ENCODE measurements at places on chromosomes 5 and 9. TPM values are rescaled to one million over a fixed set of nuclear protein-coding genes. Genes with fewer than 3 reads are reported as not detected.

Gene UBE2QL1
- total RNA-seq: 0.34 TPM

Gene LRRC8A
- total RNA-seq: 138 TPM

Gene JAKMIP2
- total RNA-seq: 0.42 TPM

GRCh38 chr9:97660340-97660739 is 26.7 kb downstream of the NCBP1 start:
- no peak for DNase-seq

Gene TMEM215
- not detected for total RNA-seq

DNA sequence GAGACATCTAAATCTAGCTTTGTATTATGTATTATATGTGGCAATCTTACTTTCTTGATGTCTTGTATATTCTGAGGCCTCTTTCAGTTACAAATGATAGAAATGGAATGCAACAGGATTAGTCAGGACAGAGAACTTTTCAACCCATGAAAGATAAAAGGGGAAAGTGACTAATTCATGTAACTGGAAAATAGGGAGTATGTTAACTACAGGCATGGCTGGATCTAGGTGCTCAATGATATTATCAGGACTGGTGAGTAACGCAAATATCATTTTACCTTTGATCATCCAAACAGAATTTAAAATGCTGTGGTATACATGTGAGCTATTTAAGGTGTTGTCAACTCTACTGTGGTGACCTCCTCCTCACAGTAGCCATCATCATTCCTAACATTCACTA is 215.7 kb upstream of the GLRA1 start:
- no peak for DNase-seq
